Endothelial cell of coronary artery (primary cell): ENCODE measurements at places on chromosomes 2 and 18. TPM values are rescaled to one million over a fixed set of nuclear protein-coding genes. Genes with fewer than 3 reads are reported as not detected.

Gene EVX2
- not detected in 2 replicates for total RNA-seq

Gene LHCGR
- not detected in 2 replicates for total RNA-seq

Gene TNFAIP6
- 0.18 and 1.8 TPM in 2 replicates for total RNA-seq

Gene PRKAG3
- not detected in 2 replicates for total RNA-seq

Gene VIL1
- total RNA-seq: not detected in 2 replicates

Gene ARHGEF33
- 0.09 and 0.38 TPM in 2 replicates for total RNA-seq
